OCI-LY7 (cell line): ENCODE measurements at places on chromosomes 7 and 10.

- no peak for DNase-seq
Measured at GRCh38 chr7:131031099-131031868, 296.4 kb upstream of the MKLN1 start.

- DNase-seq: no peak
Measured at GRCh38 chr7:132577206-132578049, 1.2 kb upstream of the PLXNA4 start.

GRCh38 chr7:47198159-47198558, 383.8 kb downstream of the TNS3 start:
- no peak for DNase-seq

GRCh38 chr10:119542988-119543813, 682 bp upstream of the RGS10 start:
- peak; percentile 85 for DNase-seq

DNA sequence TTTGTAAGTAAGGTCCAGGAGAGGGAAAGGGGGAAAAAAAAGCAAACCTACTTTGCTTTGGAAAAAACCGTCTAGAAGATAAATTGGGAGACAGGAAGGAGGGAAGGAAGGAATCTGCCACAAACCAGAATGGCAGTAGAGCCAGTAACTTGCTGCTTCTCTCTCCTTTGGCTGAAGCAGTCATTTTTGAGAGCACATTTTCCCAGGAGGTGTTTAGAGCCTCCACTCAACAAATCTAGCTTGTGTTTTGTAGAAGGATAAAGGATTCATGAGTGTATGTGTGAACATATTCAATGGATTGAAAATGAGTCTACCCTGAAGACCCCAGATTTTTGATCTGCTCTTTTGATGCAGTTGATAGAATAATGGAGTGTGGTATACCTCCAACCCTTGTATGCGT, 2.6 kb downstream of the NRG3 start:
- no peak for DNase-seq

GRCh38 chr10:83886871-83887270, 252.4 kb upstream of the GHITM start:
- DNase-seq: no peak

- DNase-seq: no peak
Measured at GRCh38 chr10:117158297-117158696, 20.2 kb upstream of the VAX1 start.

GRCh38 chr7:41170466-41170865, 532.4 kb downstream of the INHBA start:
- no peak for DNase-seq

DNA sequence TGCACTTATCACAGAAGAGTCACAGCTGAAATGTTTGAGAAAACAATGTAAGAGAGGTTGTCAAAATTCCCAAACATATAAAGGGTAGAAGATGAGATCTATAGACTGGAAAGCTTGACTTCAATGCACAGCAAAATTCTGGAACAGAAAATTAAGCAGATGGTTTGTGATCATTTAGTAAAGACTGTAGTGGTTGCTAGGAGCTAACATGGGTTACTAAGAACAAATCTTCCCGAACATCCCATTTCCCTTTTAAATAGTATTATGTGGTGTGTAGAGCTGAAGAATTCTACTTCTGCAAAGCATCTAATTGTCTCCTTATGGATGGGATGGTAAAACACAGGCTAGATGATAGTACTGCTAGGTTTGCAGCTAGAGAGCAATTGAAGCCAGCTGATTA, 312.3 kb downstream of the CAMK1D start:
- DNase-seq: no peak

- DNase-seq: no peak
Measured at GRCh38 chr10:114357515-114357996, 46.7 kb downstream of the AFAP1L2 start.

DNA sequence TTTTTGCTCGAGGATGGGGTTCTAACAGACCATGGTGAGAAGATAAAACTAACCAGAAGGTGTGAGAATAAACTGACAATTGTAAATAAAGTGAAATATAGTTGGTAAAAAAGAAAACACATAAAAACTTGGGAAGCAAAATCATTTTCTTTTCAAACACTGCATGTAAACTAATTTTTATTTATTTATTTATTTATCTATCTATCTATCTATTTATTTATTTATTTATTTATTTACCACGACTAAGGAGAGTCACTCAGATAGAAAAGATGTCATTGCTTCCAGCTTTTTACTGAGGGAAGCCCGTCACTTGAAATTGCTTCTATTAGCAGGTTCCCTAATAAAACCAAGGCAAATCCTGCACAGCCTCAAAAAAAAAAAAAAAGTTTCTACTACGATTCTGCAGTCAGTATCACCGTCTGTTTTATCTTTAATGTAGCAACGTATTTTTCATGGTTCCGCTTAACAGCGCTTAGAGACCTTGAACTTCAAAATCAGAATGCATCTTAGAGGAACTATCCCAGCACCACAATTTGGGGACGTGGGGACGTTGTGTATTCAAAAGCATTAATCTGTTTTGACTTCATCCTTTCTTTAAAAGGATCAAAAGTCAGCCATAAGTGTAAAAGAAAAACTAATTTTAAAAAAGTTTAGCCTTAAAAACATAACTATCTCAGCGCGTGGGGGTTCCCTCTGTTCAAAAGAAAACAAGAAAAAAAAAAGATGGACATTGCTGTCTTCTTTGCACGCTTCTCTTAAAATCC, 33.3 kb upstream of the EBLN1 start:
- DNase-seq: no peak

DNA sequence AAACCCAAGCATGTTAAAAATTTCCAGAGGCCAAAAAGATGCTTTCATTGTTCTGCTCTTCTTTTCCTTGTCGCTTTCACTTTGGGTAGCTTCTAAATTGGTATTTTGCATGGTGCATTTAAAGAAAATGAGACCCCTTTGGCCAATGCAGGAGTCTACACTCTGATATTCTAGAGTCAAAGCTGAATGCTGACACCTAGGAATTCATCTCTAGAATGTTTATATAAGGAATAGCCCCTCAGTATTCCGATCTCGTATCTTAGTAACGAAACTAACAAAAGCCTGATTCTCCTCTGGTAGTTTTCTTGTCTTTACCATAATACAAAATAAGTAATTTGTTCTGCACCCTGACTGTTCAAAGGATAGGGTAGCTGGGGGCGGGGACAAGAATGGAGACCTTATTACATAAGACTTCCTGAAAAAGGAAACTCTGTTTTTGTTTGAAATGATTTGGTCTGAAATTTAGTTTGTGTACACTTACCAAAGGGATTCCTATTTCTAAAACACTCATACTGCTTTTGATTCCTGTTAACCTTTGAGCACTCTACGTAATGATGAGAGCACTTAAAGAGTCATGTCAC, 17.1 kb downstream of the IKZF1 start:
- no peak for DNase-seq

DNA sequence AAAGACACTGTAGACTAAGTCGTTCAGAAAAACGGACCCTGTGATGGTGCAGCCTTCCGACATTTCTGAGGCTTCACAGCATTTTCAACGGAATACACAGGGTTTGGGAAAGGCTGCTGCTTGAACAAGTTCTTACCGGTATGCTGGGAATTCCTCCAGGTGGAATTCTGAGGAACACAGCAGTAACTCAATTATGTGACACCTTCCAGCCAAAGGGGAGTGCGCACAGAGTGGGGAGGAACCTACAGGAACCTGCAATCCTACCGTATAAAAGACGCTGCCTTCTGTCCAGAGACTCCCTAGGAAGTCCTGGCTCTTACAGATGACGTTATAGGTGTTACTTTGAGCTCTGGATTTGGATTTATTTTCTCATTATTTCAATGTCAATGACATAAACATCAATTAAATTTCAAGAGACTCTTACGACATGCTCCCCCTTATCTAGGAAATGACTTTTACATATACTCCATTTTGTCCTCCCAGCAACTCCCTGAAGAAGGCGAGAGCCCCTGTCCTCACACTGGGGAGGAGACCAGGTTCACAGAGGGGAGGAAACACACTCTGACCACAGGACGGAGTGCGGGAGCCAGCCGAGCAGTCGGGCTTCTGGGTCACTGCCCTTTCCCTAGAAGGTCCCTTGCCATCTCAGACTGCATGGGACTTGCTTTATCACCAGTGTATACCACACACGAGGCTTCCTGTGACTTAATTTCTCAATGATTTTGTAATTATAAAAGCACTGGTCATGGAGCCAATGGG, 27.9 kb downstream of the VIPR2 start:
- no peak for DNase-seq
